ENCODE measurements at places on chromosomes 11 and 22.

- DNase-seq, result peak; percentile 32
Measured at GRCh38 chr11:12111549-12112520, 1.4 kb downstream of the MICAL2 start.

DNA sequence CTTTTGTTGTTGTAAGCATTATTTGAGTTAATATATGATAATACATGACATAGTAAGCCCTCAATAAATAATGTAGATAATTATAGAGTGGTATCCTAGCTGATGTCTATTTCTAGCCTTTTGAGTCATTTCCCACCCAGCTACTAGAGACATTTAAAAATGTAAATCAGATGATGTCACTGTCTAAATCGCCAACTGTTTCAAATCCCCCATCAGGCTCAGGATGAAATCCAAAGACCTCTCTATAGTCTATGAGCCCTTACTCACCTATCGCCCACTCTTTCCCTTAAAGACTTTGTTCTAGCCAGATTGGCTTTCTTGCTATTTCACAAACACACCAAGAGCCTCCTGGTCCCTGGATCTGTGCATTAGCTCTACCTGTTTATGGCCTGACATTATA lies 135.4 kb upstream of the PLET1 start:
- no peak for DNase-seq

DNA sequence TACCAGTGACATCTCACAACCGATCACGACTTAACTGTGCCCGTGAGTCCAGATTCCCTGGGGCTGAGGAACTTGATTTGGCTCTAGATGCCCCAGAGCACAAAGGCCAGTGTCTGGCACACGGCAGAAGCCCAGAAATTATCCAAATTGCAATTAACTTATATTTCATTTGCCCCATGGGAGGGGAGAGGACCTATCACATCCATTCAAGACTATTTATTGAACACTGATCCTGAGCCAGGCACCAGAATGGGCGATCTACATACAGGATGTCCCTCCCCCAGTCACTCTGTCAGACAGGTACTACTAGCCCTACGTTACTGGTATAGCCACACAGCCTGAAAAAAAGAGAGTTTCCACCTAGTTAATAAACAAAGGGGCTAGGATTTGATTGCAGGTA lies 5.1 kb downstream of the DNAL4 start:
- DNase-seq, result no peak

- no peak for DNase-seq
Measured at GRCh38 chr11:117431436-117431835, 103.8 kb downstream of the CEP164 start.

DNA sequence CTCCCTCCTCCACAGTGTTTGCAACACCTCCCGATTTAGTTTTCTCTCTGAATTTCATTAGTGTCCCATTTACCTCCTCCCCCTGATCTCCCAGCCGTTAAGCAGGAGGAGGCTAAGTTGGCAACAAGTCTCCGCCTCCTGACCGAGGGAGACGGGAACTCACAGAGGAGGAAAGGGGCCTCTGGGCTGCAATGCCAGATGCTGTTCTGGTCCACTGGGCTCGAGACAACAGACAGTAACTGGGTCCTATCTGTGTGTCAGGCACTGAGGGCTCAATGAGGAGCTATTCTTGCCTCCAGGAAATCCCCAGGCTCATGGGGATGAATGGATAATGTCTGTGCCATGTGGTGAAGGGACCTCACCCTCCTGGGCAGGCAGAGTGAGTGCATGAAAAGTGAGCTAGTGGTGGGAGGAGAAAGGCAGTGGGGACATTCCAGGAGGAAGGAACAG lies 228.1 kb downstream of the TENM4 start:
- no peak for DNase-seq

GRCh38 chr11:108965306-108966001 lies 300.6 kb downstream of the DDX10 start:
- DNase-seq, result no peak

- no peak for DNase-seq
Measured at GRCh38 chr11:97351939-97352338, 962.1 kb downstream of the JRKL start.
